ENCODE measurements at places on chromosomes 13 and 19. TPM values are rescaled to one million over a fixed set of nuclear protein-coding genes. Genes with fewer than 3 reads are reported as not detected.

DNA sequence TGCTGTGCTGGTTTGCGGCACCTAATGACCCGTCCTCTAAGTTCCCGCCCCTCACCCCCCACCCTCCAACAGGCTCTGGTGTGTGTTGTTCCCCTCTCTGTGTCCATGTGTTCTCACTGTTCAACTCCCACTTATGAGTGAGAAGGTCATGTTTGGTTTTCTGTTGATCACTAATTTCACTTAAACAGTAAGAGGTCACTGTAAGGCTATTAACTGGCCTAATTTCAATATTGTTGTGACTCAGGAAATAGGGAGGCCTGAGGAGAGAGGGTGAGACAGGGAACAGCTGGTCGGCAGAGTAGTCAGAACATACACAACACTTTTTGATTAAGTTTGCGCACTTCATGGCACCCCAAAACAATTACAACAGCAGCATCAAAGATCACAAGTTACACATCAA is 15.6 kb downstream of the TUBGCP3 start:
- no peak for DNase-seq

DNA sequence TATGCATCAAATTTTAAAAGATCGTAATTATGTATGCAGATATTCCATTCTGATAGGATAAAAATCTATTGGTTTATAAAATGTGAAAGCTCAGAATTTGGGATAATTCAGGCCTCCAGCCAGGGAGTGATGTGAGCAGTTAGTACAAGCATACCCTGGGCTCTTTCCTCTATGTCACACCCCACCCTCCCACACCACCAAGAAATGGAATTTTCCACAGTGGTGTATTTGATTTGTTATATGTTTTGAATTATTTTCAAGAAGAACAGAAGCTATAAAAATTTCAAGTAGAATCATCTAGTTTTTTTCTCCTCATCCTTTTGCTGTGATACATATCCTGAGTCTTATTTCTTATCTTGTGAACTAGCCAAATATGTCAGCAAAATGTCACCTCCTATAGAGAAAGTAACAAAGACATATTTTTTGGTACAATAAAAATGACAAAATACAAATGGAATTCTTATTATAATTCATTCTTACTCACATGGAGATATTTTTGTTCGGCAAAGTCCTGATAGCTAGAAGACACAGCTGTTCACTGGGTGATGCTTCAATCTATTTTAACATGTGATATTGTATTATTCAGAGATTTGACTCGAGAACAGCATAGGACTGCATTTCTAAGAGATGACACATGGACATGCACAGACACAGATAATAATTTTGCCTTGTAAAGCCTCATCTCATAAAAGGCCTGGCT is 61.2 kb upstream of the FRY start:
- no peak for DNase-seq

DNA sequence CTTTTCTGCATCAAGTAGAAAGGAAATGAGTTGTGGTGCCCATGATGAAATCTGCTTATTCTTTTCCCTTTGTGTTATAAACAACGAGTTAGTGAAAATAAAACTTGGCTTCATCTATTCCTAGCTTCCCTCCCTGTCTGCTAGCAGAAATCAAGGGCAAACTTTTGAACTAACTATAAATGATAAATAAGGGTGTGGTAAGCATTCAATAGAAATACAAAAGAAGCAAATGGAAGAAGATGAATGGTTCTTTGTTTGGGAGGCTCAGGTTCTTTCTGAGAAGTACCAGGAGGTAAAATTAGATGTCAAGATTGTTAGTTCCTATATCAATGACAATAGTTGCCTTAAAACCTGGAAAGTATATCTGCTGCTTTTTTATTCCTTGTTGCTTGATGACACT is 275.3 kb upstream of the PRR20A start:
- DNase-seq = no peak

DNA sequence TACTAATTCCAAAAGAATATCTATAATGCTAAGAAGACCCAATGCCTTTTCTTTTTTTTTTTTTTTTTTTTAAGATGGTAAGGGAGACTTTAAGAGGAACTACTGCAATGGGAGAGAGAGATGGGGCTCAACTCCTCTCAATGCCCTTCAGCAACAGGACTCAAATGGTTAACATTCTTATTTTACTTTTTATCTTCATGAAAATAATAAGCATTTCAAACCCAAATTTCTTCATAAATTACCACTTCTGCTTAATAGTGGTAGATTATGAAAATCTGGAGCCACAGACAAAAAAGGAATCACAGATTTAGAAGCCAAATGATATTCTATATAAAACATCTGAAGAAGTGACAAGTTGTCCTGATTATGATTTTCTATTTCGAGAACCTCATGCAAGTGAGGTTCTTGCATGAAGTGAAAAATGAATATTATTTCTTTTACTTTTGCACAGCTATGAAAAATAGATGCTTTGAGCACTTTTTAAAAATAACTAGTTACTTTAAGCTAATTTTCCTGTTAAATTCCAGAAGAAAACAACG is 74.2 kb downstream of the SERP2 start:
- no peak for DNase-seq

- DNase-seq = no peak
These were observed 25.7 kb downstream of the CHAMP1 start for GRCh38 chr13:114339857-114340534.

DNA sequence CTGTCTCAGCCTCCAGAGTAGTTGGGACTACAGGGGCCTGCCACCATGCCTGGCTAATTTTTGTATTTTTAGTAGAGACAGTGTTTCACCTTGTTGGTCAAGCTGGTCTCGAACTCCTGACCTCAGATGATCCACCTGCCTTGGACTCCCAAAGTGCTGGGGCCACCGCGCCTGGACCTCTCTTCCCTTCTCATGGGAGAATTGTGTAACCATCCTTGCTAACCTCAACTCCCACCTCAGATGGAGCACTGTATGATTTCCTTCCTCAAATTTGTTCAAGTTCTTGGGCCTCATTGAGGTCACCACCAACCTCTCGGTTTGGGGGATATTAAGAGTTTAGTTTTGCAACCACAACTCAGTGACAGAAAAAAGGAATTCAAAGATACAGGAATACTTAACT is 10.7 kb downstream of the LILRA5 start:
- no peak for DNase-seq

DNA sequence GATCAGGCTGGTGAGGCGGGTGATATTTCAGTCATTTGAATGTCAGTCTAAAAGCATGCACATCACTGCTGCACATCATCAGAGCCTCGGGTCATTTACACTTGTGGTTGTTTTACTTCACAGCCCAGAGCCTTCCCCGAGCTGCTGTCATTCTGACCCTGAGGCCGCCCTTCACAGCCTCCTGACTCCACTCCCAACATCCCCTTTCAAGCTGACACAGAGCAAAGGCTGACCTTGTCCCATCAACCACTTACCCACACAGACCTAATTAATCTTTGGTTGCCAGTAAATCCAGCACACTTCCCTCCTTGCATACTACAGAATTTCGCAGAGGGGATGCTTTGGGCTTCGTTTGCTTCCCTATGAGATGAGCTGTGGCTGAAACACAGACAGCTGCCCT is 528.1 kb downstream of the DIAPH3 start:
- DNase-seq = no peak

- no peak for DNase-seq
These were observed 5.7 kb upstream of the ZNF14 start for GRCh38 chr19:19738564-19738963.

- DNase-seq = no peak
These were observed 1028.0 kb downstream of the UQCRFS1 start for GRCh38 chr19:28184997-28185396.

DNA sequence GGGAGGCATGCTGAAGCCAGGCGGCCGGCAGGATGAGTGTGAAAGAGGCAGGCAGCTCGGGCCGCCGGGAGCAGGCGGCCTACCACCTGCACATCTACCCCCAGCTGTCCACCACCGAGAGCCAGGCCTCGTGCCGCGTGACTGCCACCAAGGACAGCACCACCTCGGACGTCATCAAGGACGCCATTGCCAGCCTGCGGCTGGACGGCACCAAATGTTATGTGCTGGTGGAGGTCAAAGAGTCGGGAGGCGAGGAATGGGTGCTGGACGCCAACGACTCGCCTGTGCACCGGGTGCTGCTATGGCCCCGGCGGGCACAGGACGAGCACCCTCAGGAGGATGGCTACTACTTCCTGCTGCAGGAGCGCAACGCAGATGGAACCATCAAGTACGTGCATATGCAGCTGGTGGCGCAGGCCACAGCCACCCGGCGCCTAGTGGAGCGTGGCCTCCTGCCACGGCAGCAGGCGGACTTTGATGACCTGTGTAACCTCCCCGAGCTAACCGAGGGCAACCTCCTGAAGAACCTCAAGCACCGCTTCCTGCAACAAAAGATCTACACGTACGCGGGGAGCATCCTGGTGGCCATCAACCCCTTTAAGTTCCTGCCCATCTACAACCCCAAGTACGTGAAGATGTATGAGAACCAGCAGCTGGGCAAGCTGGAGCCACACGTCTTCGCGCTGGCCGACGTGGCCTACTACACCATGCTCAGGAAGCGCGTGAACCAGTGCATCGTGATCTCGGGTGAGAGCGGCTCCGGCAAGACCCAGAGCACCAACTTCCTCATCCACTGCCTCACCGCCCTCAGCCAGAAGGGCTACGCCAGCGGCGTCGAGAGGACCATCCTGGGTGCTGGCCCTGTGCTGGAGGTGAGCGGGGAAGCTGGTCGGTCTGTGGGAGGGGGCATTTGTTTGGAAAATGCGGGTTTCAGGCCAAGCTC is 26.4 kb downstream of the MYO9B start:
- no peak for DNase-seq

GRCh38 chr19:42762789-42763188 is 2.7 kb downstream of the PSG8 start:
- DNase-seq = no peak

- DNase-seq = peak; percentile 14
These were observed 17.5 kb downstream of the DYRK1B start for GRCh38 chr19:39816287-39817048.

The ICAM5 gene
- total RNA-seq = 0.67 TPM

The DKKL1 gene
- total RNA-seq = not detected

The CNMD gene
- not detected for total RNA-seq

The ZNF653 gene
- total RNA-seq = 5.3 TPM

Measured in cardiac septum (tissue), 1 donor.